Stimulated activated naive CD4-positive, alpha-beta T cell treated with Interleukin-2 at 50 U/mL for 16 hours (primary cell): ENCODE measurements at places on chromosomes 11 and 22.

DNA sequence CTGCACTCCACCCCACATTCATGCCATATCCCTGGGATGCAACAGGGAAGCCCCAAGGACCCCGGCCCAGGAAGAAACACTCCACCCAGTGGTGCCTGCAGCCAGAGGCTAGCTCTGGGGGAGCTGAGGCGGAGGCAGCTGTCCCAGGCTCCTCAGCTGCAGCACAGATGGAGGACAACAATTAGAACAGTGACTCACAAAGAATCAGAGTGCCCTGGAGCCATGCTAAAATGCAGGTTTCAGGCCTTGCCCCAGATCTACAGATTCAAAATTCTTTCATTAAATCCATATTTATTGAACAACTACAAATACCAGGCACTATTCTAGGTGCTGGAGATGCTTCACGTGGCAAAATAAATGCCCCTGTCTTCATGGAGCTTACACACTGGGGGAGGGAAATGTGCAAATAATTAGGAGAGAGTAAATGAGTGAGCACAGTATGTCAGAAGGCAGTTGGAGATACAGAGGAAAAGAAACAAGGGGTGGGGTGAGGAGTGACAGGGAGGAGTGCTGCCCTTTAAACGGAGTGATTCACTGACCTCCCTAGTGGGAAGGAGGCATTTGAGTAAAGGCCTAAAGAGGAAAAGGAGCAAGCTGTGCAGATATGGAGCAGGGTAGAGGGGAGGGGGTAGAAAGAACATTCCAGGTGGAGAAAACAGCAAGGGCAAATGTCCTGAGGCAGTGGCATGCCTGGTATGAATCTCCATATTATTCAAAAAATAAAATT is 73.3 kb upstream of the CSNK2A3 start:
- DNase-seq, result no peak

- no peak for DNase-seq
Measured at GRCh38 chr11:61158691-61159381, 2.4 kb downstream of the VPS37C start.

DNA sequence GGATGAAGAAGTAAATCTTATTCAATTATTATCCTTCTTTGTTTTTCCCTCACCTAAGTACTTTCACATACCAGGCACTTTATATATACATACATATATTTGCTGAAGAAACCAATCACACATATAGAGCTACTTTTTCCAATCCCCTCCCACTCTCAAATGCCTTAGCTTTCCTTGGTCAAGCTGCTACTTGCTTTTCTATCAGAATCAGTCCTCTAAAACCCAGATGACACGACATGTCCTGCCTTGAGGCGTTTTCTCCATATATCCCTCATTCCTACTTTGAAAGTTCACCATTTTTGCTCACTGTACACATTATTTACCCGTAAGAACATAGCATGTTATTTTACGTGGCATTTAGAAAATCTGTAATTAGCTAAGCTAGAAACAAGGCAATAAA is 5.4 kb downstream of the RAB38 start:
- no peak for DNase-seq

GRCh38 chr11:35009944-35010342 is 93.5 kb downstream of the PDHX start:
- no peak for DNase-seq

GRCh38 chr22:37244922-37245722 is 1.1 kb upstream of the RAC2 start:
- no peak for DNase-seq

DNA sequence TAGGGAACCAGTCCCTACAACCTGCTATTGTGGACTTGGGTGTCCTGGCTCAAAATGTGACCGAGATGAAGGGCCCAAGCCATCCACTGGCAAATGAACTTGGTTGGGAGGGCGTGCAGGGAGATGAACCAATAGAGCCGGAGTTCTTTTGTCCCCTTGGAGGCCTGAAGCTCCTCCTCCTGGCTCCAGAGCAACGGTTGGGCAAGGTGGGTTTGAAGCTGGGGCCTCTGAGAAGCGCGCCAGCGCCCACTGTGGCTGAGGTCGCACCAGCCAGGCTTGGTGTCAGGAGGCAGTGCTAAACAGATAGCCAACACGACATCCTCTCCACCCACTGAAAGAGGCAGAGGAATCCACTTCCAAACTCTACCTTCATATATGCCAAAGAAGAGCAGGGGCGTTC is 36.0 kb upstream of the PACSIN2 start:
- no peak for DNase-seq

- no peak for DNase-seq
Measured at GRCh38 chr11:37544491-37544890, 946.5 kb upstream of the RAG2 start.

- no peak for DNase-seq
Measured at GRCh38 chr11:15897211-15897960, 459.0 kb downstream of the SOX6 start.
